ENCODE measurements at places on chromosomes 4 and X. TPM values are rescaled to one million over a fixed set of nuclear protein-coding genes. Genes with fewer than 3 reads are reported as not detected.

DNA sequence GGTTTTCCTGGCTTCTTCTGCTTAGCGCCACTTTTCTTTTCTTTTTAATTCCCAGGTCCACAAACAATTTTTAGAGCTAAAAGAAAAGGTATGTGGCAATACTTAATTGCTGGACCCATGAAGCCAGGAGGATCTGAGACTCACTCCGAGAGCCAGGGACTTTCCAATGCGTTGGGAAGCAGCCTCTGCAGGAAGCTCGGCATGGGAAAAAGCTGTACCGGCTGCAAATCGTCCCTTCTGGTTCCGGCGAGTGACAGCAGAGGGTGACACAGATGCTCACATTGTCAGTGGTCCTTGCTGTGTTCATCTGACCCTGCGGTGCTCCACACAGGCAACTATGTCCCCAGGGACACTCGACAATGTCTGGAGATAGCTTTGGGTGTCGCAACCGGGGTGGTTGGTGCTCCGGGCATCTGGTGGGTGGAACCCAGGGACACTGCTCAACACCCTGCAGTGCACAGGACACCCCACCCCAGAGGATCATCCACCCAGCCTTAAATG lies 164.0 kb downstream of the PRKX start:
- H3K27me3 ChIP-seq: peaks cover 25% of the 10 kb centered on the region
- DNase-seq: no peak
- no peaks in the 10 kb centered on the region for H3K36me3 ChIP-seq

DNA sequence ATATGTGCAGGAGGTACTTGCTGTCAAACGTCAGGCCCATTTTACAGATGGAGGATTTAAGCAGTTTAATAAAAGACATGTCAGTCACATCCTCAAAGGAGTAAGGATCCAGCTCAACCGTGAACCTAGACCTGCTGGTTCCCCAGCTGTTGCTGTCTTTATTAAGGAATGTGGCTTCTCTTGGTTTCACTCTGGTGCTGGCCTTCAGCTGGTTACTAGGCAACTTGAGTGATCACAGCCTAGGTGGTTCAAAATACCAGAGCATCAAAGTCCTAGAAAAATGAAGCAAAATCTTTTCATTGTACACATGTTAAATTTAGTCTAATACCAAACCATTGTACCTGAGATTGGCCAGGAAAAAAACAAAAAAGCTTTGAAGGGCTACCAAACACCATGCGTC lies 32.7 kb upstream of the GLRA2 start:
- peaks cover 8% of the 10 kb centered on the region for H3K27me3 ChIP-seq
- no peak for DNase-seq
- H3K4me1 ChIP-seq: peaks cover 14% of the 10 kb centered on the region

DNA sequence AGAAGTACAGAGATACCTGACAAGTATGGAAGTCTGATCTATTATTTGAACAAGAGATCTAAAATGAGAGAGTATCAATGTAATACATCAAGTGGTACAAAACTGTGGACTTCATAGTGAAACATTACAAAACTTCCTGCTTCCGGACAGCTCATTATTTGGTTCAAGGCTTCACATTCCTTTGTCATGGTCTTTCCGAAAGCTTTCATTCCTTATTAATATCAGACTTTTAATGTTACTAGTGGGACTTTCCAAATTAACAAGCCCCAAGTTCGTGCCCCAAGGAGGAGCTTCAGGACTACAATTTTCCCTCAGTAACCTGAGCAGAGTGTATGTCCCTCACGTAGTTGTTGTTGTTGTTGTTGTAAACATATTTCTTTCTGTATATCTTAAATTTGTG lies 1.2 kb downstream of the CHIC2 start:
- peak overlapping the region; percentile 99 for H3K27ac ChIP-seq
- no peak for DNase-seq
- H3K27me3 ChIP-seq: no peaks in the 10 kb centered on the region
- peak overlapping the region; percentile 100 for H3K4me3 ChIP-seq

GRCh38 chrX:19564606-19565005 lies 49.3 kb upstream of the MAP3K15 start:
- DNase-seq: no peak
- H3K4me1 ChIP-seq: peaks cover 45% of the 10 kb centered on the region
- no peak overlapping the region for H3K4me3 ChIP-seq

- H3K27me3 ChIP-seq: no peaks in the 10 kb centered on the region
- H3K27ac ChIP-seq: no peak overlapping the region
- peaks cover 10% of the 10 kb centered on the region for H3K4me1 ChIP-seq
- no peak for DNase-seq
- peak overlapping the region; percentile 74 for H3K4me3 ChIP-seq
These were observed 35.5 kb downstream of the TBC1D9 start for GRCh38 chr4:140720387-140721304.

DNA sequence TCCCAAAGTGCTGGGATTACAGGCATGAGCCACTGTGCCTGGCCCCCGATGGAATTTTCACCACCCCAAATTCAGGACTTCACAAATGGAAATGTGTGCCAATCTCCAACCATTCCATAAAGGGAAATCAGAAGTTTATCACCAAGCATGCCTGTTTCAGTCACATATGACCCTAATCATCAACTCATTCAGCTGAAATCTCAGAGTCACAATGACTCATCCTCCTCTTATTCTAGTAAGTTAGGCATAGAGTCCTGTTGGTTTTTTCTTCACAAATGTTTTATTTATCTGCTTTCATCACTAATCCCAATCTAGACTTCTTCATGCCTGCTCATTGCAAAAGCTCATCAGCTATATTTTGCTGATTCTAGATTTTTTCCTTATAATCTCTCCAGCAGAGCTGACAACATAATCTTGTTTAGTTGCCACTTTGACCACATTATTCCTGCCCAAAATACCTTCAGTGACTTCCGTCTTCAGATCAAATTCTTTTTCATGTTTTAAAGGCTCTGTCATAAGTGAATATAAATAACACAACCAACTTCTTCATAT lies 83.3 kb downstream of the SLC7A11 start:
- no peak for DNase-seq
- H3K27ac ChIP-seq: no peak overlapping the region

DNA sequence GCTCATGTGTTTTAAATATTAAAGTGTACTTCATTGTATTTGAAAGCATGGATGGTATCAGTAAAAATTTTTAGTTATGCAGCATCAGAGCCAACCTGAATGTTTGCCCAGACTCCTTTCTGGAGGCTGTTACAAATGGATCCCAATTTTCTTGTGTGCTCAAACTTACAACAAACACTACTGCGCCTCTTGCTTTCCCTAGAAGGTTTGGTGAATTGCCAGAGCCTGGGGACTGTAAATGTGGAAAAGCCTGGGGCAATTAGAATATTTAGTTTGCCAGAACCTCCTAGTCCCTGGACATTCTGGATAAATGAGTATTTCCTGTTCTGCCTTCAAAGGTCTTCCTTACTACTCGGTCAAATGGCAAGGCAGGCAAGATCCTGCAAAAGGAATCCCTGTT lies 4.8 kb downstream of the CAPN6 start:
- H3K27me3 ChIP-seq: peaks cover 53% of the 10 kb centered on the region
- no peak overlapping the region for H3K27ac ChIP-seq
- H3K4me3 ChIP-seq: no peak overlapping the region

GRCh38 chr4:25797136-25797535 lies 65.7 kb downstream of the SEL1L3 start:
- H3K27me3 ChIP-seq: no peaks in the 10 kb centered on the region
- DNase-seq: no peak
- no peaks in the 10 kb centered on the region for H3K4me1 ChIP-seq
- peaks cover 8% of the 10 kb centered on the region for H3K36me3 ChIP-seq
- H3K4me3 ChIP-seq: no peak overlapping the region

GRCh38 chr4:95533254-95533653 lies 15.5 kb downstream of the UNC5C start:
- no peaks in the 10 kb centered on the region for H3K4me1 ChIP-seq
- no peaks in the 10 kb centered on the region for H3K27me3 ChIP-seq
- no peak overlapping the region for H3K4me3 ChIP-seq

- H3K4me1 ChIP-seq: no peaks in the 10 kb centered on the region
- no peak overlapping the region for H3K4me3 ChIP-seq
- H3K36me3 ChIP-seq: no peaks in the 10 kb centered on the region
- no peak for DNase-seq
These were observed 42.2 kb upstream of the PTCHD1 start for GRCh38 chrX:23292354-23292987.

GRCh38 chrX:80602036-80602860 lies 182.0 kb downstream of the TENT5D start:
- no peak for DNase-seq
- H3K27me3 ChIP-seq: peaks cover 7% of the 10 kb centered on the region
- no peaks in the 10 kb centered on the region for H3K36me3 ChIP-seq

GRCh38 chrX:150155436-150156035 lies 207.6 kb upstream of the MAMLD1 start:
- no peak for DNase-seq
- H3K27me3 ChIP-seq: peaks cover 8% of the 10 kb centered on the region
- H3K36me3 ChIP-seq: no peaks in the 10 kb centered on the region
- no peaks in the 10 kb centered on the region for H3K4me1 ChIP-seq
- no peak overlapping the region for H3K27ac ChIP-seq
- no peak overlapping the region for H3K4me3 ChIP-seq

DNA sequence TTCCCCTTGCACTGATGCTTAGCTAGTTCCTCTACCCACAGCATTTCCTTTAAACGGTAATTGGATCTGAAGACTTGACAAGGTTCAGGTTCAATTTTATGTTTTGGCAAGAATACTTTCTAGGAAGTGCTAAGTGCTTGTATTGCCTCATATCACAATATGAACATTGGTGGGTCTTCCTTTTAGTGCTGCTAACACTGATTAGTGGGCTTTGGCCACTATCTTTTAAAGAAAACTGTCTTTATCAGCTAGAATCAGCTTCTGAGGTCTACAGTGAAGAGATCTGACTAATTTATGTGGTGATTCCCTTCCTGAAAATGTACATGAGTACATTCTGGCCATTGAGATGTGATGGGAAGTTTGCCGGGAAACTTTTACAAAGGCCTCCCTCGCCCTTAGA lies 316.7 kb upstream of the KLF3 start:
- no peak for DNase-seq
- H3K27ac ChIP-seq: no peak overlapping the region
- H3K36me3 ChIP-seq: peaks cover 26% of the 10 kb centered on the region
- no peak overlapping the region for H3K4me3 ChIP-seq
- peaks cover 6% of the 10 kb centered on the region for H3K27me3 ChIP-seq

GRCh38 chr4:142535009-142535408 lies 311.1 kb downstream of the INPP4B start:
- H3K27ac ChIP-seq: no peak overlapping the region
- no peak for DNase-seq
- no peaks in the 10 kb centered on the region for H3K36me3 ChIP-seq
- H3K4me1 ChIP-seq: peaks cover 33% of the 10 kb centered on the region

DNA sequence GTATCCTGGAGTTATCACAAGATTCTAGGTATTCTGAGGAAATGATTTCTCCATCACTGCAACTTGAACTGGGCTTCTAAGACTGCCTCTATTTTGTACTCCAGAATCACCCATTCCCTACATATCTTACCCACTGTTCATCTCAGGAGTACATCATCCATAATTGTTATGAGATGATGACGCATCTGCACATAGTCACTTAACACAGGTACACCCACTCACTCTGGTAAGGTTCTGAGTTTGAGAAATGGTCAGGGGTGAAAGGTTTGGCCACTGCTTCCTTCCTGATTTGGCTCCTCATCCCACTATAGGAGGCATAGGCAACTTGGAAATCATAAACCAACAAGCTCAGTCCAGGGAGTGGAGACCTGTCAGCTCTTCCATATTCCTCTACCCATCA lies 143.9 kb downstream of the GLRA2 start:
- no peaks in the 10 kb centered on the region for H3K36me3 ChIP-seq
- no peak overlapping the region for H3K4me3 ChIP-seq
- H3K4me1 ChIP-seq: peaks cover 8% of the 10 kb centered on the region
- DNase-seq: no peak

GRCh38 chr4:17583941-17584340 lies 6.9 kb downstream of the LAP3 start:
- no peak overlapping the region for H3K27ac ChIP-seq
- no peak for DNase-seq
- H3K36me3 ChIP-seq: peaks cover 40% of the 10 kb centered on the region
- no peak overlapping the region for H3K4me3 ChIP-seq
- no peaks in the 10 kb centered on the region for H3K27me3 ChIP-seq

- no peak overlapping the region for H3K27ac ChIP-seq
- H3K36me3 ChIP-seq: no peaks in the 10 kb centered on the region
- H3K4me3 ChIP-seq: no peak overlapping the region
These were observed 37.9 kb upstream of the SORBS2 start for GRCh38 chr4:185849664-185850550.

GRCh38 chrX:69374569-69374968 lies 129.6 kb upstream of the NALF2 start:
- DNase-seq: no peak
- H3K4me1 ChIP-seq: no peaks in the 10 kb centered on the region
- no peak overlapping the region for H3K27ac ChIP-seq

GRCh38 chrX:121902463-121902862 lies 855.1 kb downstream of the GLUD2 start:
- H3K27ac ChIP-seq: no peak overlapping the region
- no peaks in the 10 kb centered on the region for H3K36me3 ChIP-seq
- H3K4me3 ChIP-seq: no peak overlapping the region
- H3K4me1 ChIP-seq: no peaks in the 10 kb centered on the region

DNA sequence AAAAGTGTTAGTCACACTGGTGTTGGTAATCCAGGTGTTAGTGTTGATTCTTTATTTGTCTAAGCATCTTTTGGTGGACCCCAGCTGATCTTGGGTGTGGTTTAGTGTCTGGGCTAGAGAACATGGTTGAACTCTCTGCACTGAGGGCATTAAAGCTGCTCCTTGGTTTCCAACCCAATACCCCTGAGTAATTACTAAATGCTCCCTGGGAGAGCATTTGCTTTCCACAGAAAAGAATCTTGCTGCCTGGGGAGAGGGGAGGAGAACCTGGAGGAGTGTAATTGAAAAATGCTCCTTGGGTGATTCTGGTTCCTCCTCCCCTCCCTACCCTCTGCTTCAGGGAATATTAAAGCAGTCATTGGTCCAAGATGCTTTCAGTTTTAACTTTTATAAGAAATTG lies 3.1 kb downstream of the GUCY1B1 start:
- H3K4me1 ChIP-seq: no peaks in the 10 kb centered on the region
- H3K27ac ChIP-seq: no peak overlapping the region
- no peak overlapping the region for H3K4me3 ChIP-seq
- peaks cover 8% of the 10 kb centered on the region for H3K36me3 ChIP-seq

DNA sequence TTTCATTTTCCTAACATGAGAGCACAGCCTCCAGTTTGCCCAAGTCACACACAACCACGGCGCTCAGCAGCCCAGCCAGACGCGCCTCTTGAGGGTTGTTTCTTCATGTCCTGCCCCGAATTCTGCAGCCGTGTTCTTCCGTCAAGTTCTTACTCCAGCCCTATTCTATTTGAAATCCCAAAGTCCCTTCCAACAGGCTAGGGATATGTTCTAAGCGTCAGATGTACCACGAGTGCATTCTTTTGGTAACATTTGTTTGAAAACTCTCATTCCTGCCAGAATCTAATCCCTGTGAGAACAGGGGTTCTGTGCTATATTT lies 23.1 kb downstream of the ACSL1 start:
- DNase-seq: no peak
- no peak overlapping the region for H3K27ac ChIP-seq
- H3K36me3 ChIP-seq: no peaks in the 10 kb centered on the region
- H3K4me1 ChIP-seq: no peaks in the 10 kb centered on the region
- no peak overlapping the region for H3K4me3 ChIP-seq

GRCh38 chr4:40875507-40876150 lies 125.9 kb downstream of the NSUN7 start:
- no peak overlapping the region for H3K27ac ChIP-seq
- no peak for DNase-seq
- H3K4me1 ChIP-seq: no peaks in the 10 kb centered on the region

The FAM184B gene
- total RNA-seq: not detected

The NUDT11 gene
- total RNA-seq: 3.0 TPM

The ADGRL3 gene
- not detected for total RNA-seq

The MYOZ2 gene
- total RNA-seq: not detected

The NXF3 gene
- 0.12 TPM for total RNA-seq

The ZFP42 gene
- not detected for total RNA-seq

The PSAPL1 gene
- total RNA-seq: not detected

The MSANTD1 gene
- total RNA-seq: 2.4 TPM

The TMEM185A gene
- total RNA-seq: 22.9 TPM

The AMTN gene
- not detected for total RNA-seq

The UGT2B10 gene
- not detected for total RNA-seq

The CT45A5 gene
- not detected for total RNA-seq
